ENCODE measurements at places on chromosomes 1 and 21.
A peak's percentile ranks its signal among the peaks of the same experiment; 100 is the strongest.

DNA sequence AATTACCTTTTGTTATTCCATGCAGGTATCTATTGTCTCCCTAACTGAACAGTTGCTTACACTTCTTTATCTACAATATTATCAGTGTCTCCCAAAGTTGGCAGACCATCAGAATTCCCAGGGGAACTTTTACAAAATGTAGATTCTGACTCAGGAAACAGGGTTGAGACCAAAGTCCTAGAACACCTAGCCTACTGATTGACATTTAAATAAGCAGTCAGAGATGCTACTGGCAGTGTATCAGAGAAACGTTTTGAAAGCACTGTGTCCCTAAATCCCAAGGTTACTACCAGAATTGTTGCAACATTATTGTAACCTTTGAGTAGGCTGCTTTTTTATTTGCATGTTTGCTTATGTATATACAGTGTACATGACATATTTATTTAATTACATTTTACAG lies 1.8 kb upstream of the F5 start:
- no peak for DNase-seq

DNA sequence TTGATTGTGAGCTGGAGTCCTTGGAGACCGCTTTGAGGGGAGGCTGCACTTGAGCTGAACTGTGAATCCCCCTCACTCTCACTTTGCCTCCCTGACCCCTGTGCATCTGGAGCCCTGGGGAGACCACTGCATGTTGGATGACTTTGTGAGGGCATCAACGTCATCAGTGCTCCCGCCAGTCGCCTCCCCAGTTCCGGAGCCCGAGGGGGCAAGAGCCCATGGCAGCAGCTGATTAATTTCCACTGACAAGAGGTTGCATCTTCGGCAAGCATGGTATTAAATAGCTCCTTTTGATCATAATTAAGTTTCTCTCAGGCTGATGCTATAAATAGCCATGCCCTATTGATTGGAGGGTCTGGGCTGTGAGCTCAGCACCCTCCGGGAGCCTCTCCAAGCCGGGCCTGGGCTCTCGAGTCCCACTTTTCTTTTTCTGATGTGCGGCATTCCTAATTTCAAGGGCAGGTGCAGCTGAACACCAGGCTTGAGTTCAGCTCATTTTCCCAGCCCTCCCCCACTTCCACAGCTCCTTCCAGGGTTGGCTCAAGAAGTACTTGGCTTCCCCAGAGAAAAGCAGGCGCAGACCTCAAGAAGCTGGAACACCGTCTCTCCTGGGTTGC lies 33.2 kb downstream of the KCND3 start:
- DNase-seq = no peak

DNA sequence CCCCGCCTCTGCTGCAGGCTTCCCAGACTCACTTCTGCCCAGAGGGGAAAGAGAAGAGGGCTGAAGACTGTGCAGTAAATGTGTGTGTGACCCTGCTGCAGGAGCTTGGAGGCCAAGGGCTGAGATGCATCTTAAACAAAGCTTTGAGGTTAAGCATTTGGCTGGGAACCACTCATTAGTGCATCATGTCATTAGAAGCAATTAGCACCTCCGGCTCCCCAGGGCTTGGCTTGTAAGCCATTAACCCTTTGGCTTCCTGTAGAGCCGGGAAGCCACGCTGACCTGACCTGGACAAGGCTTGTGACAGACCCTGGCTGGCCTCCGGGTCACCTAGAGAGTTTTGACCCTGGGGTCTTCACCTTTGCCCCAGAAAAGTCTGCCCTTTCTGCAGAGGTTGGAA lies 77.0 kb downstream of the CSMD2 start:
- peak; percentile 37 for DNase-seq

DNA sequence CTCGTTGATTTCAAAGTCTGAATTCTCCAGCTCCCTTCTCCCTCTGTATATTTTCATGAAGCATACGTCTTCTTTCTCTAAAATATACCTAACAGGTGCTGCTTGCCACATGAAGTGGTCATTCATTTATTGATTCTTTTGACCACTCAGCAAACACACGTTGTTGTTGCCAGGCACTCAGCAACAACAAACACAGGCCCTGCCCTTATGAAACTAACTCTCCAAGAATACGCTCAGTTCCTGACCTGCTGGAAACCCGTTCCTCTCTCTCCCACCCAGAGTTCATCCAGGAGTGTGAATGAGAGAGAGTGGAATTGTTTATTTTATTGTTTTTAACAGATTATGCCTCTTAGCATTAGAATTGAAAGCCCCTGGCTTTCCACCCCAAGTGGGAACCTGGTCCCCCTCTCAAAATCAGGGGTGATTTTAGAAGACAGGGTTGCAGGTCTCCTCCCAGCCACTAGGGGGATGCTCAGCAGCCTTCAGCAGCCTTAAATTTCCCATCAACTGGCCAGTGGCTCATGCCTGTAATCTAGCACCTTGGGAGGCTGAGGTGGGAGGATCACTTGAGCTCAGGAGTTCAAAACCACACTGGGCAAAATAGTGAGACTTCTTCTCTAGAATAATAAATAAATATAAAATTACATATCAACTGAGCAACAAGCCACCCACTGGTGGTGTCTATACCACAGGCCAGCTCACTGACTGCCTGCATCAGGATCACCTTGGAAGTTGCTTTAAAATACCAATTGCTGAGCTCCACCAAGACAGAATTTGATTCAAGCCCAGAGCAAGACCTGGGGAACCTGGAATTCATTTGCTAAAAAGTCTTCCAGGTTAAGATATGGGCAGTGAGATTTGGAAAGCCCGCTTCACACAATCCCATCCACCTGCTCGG lies 181.0 kb upstream of the KLHDC7A start:
- no peak for DNase-seq

DNA sequence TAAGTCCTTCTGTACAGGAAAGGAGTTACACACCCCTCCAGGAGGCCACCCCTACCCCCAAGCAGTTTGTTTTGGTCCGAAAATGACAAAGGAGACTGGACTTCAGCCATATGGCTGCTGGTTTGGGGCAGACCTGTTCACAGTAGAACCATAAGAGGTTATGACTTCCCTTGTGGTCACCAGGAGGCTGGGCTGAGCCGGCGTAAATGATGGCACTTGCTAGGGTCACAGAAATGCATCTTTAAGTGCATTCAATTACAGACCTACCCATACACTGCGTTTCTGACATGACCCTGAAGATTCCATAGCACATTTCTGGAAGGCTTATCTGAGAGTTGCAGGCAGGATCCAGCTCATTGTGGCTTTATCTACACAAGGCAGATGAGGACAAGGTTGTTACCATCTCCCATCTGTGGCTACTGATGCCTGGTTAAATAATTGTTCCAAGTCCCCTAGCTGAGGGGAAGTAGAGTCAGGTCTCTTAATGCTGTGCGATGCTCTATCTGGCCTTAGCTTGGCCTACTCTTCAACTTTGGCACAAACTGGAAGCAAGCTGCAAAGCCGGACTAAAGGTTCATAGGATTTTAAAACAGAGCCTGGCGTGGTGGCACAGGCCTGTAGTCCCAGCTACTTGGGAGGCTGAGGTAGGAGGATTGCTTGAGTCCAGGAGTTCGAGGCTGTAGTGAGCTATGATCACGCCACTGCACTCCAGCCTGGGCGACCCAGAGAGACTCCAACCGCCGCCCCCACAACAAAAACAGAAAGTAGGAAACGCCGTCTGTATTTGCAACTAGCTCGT lies 1.7 kb upstream of the TRIM67 start:
- no peak for DNase-seq

- no peak for DNase-seq
Measured at GRCh38 chr1:65952696-65953095, 160.0 kb downstream of the PDE4B start.

DNA sequence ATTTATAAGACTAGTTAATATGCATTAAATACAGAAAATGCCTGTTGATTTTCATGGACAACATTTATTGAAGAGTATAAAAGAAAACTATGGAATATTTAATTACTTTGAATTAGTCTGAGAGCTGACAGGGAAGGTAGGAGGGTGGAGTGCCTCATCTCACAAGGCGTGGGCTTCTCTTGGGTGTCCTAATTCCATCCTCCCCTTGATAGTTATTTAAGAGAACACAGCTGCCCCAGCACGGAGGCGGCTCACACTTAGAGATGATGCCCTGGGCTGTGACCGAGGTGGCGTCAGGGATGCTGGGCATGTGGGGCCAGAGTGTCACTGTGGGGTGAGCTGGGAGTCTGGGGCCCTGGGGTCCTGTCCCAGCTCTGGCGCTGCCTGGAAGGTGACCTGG lies 493.0 kb downstream of the PTPRU start:
- DNase-seq = no peak

GRCh38 chr1:97849345-97850340 lies 71.2 kb downstream of the DPYD start:
- no peak for DNase-seq

DNA sequence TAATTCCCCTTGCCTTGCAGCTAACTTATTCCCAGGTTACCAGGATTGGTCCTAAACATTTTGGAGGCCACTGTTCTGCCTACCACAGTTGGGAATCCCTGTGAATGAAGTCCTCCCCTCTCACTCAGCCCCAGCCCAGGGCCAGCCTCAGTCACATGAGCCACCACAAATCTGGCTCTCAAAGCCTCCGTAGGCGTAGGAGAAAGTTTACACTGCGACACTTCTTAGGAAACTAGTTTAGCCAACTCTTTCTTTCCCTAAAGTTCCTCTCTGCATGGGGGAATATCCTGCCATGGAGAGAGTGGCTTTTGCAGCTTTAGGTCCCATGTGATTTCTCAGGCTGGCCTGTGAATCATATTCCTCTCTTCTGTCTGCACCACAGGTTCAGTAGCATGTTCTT lies 45.7 kb upstream of the ETV3 start:
- DNase-seq = no peak

- DNase-seq = no peak
Measured at GRCh38 chr1:33369081-33369480, 48.2 kb upstream of the A3GALT2 start.

DNA sequence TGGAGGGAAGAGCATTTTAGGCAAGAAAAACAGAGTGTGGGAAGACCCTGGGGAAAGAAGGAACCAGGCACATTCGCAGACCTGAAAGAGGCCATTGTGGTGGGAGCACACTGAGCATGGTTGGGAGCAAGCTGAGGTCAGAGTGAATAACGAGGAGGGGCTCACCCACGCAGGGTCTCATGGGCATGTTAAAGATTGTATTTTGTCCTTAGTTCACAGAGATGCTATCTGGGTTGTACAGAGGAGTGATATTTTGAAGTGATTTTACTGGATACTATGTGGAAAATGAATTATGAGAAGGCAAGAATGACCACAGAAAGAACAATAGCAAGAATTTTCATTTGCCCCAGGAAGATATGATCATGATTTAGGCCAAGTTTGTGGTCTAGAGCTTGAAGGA lies 578.3 kb upstream of the NR5A2 start:
- no peak for DNase-seq

GRCh38 chr1:92964998-92965397 lies 3.7 kb upstream of the DIPK1A start:
- DNase-seq = no peak

DNA sequence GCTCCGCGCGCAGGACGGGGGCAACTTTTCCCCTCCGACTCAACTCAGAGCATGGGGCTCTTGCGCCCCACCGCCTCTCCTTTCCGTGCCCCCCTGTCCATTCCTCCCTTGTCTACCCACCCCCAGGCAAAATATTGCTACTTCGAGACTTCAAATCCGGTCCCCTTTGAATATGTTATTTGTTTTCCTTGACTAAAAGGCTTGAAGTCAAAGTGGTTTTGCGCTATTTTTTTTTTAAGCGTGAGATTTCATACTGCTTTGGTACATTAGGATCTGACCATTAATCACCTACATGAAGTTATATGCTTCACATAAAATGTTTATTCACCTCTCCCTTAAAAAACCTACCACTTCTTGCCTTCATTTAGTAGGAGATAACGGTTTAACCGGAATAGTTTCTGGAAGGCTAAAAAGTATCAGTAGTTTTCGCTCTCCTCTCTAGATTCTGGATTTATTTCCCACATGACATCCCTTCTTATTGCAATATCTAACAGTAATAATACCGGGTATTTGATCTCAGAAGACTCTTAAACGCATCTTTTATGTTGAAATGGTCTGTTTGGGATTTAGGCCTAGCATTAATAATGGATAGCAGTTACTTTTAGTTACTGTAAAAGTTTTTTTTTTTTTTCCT lies 1.6 kb downstream of the NFIA start:
- no peak for DNase-seq

- DNase-seq = no peak
Measured at GRCh38 chr1:175794586-175794985, 51.2 kb upstream of the TNR start.

DNA sequence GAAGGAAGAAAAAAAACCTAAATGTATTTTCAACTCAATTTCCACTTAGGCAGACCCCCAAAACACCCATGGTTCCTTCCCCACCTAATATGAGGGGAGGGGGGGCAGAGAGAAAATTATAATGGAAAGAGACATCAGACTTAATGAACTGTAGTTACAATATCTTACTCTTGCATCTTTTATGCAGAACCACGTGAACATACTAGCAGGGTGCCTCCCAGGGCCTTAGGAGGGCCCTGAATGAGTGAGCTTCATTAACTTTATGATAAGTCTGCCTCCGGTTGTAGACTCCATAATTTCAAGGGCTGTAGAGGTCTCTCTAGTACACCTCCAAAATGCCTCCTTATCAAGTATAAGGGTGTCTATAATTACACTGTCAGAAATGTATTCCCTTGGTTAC lies 11.3 kb upstream of the KIRREL1 start:
- no peak for DNase-seq

DNA sequence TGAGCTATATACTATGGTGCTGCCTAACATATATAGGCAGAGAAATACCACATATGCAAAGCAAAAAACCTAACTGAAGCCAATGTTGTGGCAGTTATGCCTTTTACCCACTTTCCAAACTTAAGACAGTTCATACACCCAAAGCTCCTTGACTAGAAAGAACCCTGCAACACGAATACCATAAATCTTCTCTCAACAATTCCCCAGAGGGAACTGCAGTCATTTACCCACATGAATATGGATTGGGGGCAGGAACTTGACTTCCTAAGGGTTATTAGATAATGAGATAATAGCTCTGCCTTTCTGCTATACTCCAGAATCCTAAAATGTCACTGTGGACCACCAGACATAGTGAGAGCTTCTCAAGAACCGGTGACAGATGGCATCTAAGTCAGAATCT lies 2.9 kb upstream of the ASPM start:
- DNase-seq = no peak

- no peak for DNase-seq
Measured at GRCh38 chr1:159959451-159959850, 5.4 kb upstream of the SLAMF9 start.

GRCh38 chr1:38586993-38587646 lies 272.5 kb downstream of the RRAGC start:
- DNase-seq = no peak

- no peak for DNase-seq
Measured at GRCh38 chr1:154697710-154698109, 89.7 kb upstream of the ADAR start.

GRCh38 chr1:184253921-184254320 lies 132.9 kb upstream of the C1orf21 start:
- DNase-seq = no peak

Data from vagina (tissue), 2 donors.